ENCODE measurements at places on chromosomes 1 and 21.

DNA sequence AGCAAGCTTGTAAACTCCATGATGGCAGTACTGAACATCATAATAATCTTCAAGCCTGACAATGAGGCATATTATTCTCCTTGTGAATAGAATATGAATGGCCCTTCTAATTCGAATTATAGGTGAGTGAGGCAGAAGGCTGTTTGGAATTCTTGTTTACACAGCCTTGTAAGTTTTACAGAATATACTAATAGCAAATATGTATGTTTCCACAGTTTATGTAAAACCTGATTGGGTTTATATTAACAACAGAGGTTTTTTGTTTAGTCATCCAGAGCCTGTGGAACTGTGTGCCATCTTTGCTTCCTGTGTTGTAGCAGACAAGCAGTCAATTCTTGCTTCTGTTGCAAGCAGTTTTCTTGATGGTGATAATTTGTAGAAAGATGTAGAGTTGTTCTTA lies 8.0 kb downstream of the OSBPL9 start:
- DNase-seq = no peak

- no peak for DNase-seq
Observed at GRCh38 chr1:14812189-14812588, 213.7 kb downstream of the KAZN start.

- no peak for DNase-seq
Observed at GRCh38 chr1:172278478-172278877, 142.0 kb upstream of the C1orf105 start.

DNA sequence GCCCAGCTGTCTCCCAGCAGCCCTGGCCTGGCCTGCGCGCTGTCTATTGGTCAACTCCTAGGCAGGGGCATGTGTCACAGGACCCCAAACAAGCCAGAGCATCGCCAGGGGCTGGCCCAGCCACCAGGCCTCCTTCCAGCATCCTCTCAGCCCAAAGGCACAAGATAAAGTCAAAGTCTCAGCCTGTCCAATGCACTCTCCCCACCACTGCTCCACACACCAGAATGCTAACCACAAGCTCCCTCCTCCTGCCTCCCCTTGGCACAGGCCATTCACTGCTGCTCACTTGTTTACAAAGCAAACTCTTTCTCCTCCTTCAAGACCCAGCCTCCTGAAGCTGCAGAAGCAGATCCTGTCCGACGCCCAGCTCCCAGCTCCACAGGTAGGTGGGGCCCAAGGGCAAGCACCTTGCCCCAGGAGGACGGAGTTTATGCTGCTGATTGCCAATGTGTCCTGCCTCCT lies 133.4 kb downstream of the DMRTB1 start:
- DNase-seq = no peak

DNA sequence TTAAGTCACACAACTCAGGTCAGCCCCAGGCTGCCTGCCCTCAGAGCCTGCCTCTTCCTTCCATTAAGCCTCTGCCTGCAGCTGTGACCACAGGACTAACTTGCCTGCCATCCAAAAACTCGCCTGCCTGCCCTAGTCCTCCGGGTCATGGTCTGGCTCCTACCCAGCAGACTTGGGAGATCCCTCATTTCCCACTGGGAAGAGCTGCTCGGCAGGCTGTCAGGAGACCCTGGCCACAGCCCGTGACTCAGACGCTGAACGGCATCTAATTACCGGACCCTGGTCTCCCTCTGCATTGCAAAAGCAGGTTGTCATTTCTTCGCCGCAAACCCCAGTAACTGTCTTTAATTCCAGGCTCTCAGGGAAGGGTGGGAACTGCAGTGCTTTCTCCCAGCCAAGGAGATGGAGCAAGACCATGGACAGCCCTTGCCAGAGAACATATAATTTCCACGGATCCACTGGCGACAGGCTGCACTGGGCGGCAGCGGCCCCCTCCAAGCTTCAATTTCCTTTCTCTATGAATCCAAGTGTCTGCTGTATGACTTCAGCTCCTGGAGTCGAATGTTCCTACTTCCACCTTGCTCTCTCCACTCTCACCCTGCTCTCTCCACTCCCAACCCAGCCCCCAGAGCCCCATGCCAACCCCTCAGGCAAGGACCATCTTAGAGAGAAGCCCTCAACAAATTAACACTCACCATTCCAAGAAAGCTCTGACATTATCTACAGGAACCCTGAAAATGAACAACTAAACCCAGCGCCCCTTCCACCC lies 20.4 kb downstream of the OLFML2B start:
- peak; percentile 55 for DNase-seq

- DNase-seq = no peak
Observed at GRCh38 chr1:93435443-93435842, 12.5 kb upstream of the FNBP1L start.

GRCh38 chr1:223827193-223827663 lies 18.5 kb downstream of the TP53BP2 start:
- DNase-seq = no peak

- DNase-seq = no peak
Observed at GRCh38 chr1:44316231-44316759, 38.8 kb downstream of the ERI3 start.

DNA sequence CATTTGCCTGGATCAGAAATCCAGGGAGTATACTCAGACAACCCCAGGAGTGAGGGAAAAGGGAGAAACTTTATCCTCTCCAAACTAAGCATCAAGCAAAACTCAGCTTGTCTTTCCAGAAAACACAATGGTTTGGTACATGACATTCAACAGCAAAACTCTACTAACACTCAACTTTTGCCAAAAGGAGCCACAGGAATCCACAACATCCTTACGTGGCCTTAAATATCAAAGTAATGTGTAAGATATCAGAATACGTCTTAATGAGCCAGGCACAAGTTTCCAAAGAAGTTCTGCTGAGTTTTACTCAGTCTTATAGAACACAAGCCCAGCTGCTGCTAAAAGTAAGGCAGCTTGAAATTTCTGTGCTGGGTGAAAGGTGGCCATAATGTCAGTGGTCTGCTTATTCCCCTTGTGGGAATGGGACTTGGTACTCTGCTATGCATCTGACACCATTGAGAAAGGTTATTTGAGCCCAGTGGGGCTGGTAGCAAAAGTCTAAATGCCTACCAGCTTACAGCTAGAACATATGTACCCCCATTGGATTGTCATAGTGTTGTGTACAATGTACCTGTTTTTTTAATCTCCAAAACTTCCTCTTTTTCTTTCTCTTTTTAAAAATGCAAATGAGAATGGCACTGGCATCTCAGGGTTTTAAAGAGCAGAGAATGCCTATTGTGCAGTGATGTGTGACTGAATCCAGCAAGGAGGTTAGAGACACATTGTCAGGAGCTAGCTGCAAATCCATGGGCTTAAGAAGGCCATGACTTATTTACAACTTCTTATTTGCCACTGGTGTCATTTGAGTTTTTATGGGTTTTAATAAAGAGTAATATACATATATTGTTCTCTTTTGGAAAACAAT lies 62.0 kb upstream of the ST6GALNAC3 start:
- no peak for DNase-seq

GRCh38 chr1:236759252-236759859 lies 35.7 kb upstream of the MTR start:
- DNase-seq = no peak

DNA sequence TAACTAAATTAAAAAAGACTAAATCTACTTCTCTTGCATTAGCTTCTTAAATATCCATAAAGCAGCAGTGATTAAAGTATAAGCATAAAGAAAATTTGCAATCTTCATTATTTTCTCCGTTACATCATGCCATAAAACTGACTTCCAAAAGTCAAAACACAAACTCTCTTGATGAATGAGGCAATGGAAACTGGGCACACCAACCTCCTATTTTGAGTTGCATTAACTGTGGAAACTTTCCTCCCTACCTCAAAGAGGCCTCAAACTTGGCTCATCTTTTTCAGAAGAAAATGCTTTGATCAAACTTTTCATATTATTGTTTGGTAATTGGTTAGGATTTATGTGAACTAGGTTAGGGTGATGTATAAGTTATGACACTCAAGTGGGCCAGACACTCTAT lies 4.1 kb upstream of the BTG3 start:
- DNase-seq = no peak

DNA sequence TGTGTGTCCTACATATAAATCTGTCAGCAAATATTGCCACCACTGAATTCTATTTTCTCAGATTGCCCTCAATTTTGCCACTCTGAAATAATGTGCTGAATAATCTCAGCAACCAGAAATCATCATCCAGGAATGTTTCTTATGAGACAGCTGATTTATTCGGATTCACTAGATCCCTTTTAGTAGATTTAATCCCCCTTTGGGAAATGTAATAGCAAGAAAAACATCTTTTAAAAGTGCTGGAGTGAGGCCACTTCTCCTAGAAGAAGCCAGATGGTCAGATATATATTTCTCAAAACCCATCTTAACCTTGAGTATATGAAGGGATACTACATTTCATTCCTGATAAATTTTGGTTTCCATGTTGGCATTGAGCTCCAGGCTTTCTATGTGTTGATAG lies 327.7 kb downstream of the SMYD3 start:
- DNase-seq = no peak

- no peak for DNase-seq
Observed at GRCh38 chr21:34926803-34927467, 122.2 kb downstream of the RUNX1 start.

DNA sequence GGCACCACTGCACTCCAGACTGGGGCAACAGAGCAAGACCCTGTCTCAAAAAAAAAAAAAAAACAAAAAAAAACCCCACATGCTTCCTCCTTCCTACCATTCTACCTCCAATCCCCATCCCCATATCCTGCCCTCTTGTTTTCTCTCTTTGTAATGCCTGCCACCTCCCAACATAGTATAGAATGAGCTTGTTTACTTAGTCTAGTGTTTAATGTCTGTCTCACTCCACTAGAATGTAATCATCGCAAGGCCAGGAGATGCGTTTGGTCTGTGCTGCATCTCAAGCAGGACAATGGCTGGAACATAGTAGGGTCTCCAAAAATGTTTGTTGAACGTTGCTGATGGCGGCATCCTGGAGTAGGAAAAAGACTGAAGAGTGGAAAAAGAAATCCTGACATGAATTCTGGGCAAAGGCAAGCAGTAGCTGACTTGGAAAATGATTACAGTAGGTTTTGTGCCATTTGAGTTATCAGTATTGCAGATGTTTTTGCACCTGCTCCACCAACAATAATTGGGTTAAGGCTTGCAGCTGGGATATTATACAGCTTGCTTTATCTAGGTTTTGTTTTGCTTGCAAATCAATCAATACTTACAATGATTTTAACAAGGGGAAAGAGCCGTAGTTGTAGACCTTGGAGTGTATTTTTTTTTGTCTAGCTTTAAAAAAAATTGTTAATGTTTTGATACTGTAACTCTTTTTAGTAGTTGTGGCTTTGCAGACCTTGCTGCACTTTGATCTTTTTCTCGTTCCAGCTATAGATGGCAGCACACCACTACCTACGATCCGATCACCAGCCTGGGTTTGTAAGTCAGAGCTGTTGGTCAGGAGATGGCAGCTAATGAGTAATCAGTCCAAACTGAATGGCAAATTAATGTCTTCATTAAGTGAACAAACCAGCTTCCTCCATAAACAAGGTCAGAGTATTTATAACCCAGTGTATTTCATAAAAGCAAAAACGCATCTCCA lies 62.4 kb downstream of the BACH1 start:
- no peak for DNase-seq

DNA sequence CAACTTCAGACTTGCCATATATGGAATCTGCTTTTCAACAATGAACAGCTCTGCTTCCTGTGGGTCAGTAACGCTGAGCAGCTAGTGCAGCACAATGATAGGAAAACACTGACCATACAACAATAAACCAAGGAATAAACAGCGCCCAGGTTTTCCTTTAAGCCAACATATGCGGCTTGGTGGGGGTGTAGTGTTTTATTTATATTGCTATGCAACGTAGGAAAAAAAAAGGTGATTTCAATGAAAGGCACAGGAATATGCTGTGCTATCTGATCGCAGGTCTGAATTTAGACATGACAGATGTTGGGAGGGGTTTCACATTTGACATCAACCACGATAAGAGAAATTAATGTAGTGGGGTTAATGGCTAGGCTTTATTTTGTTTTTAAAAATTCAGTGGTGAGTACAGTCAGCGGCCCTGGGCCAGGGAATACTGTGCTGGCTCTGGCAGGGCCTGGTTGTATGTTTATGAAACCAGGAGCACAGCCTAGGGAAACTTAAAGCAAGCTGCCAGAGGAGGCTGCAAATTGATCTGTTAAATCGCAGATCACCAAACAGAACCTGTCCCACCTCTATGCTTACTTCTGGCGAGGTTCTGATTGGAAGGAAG lies 4.3 kb downstream of the TSPAN2 start:
- no peak for DNase-seq

GRCh38 chr1:107862064-107862463 lies 102.9 kb downstream of the VAV3 start:
- DNase-seq = no peak

- no peak for DNase-seq
Observed at GRCh38 chr1:156933136-156933535, 12.7 kb downstream of the LRRC71 start.

- DNase-seq = no peak
Observed at GRCh38 chr1:180603223-180603849, 28.5 kb upstream of the XPR1 start.

- no peak for DNase-seq
Observed at GRCh38 chr1:204307334-204307883, 52.3 kb downstream of the PLEKHA6 start.

DNA sequence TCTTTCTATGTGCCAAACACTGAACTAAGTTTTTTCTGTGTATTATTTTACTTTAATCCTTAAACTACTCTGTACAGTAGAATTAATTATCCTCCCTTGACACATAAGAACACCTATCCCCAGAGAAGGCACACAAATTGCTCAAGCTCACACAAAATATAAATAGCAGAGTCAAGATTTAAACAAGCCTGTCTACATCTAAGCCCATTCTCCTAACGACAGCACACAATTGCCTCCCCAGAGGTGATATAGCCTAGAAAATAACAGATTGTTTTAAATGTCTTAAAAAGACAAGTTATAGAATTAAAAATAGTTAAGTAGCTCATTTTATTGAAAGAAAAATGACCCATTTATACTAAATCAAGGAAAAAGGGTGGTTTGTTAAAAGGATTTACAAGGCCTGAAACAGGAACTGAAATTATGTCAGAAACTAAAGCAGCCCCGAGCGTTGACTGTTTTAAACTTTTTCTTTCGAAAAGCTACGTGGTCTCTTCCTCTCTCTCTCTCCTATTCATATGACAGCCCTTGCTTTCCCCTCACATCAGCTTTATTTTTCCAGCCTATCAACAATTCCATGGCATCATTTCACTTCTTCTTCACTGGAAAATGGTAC lies 30.5 kb downstream of the TNFSF18 start:
- no peak for DNase-seq

- DNase-seq = no peak
Observed at GRCh38 chr1:42845866-42846256, 552 bp upstream of the ZNF691 start.

GRCh38 chr1:168202941-168203654 lies 22.7 kb upstream of the SFT2D2 start:
- DNase-seq = peak; percentile 18

GRCh38 chr1:44723064-44723463 lies 7.9 kb downstream of the RNU5D-1 start:
- no peak for DNase-seq

- no peak for DNase-seq
Observed at GRCh38 chr1:6982443-6982842, 197.2 kb downstream of the CAMTA1 start.

- DNase-seq = peak; percentile 40
Observed at GRCh38 chr1:230268371-230269170, 157.6 kb downstream of the PGBD5 start.

All from gastrocnemius medialis (tissue), 4 donors.